ENCODE measurements at places on chromosomes 5 and 9.

GRCh38 chr9:98147582-98147981, 28.6 kb upstream of the TRIM14 start:
- no peak for DNase-seq

- no peak for DNase-seq
These were observed 670 bp downstream of the CCDC171 start for GRCh38 chr9:15553528-15553898.

- no peak for DNase-seq
These were observed 51.9 kb downstream of the DMRT2 start for GRCh38 chr9:1101846-1102641.

DNA sequence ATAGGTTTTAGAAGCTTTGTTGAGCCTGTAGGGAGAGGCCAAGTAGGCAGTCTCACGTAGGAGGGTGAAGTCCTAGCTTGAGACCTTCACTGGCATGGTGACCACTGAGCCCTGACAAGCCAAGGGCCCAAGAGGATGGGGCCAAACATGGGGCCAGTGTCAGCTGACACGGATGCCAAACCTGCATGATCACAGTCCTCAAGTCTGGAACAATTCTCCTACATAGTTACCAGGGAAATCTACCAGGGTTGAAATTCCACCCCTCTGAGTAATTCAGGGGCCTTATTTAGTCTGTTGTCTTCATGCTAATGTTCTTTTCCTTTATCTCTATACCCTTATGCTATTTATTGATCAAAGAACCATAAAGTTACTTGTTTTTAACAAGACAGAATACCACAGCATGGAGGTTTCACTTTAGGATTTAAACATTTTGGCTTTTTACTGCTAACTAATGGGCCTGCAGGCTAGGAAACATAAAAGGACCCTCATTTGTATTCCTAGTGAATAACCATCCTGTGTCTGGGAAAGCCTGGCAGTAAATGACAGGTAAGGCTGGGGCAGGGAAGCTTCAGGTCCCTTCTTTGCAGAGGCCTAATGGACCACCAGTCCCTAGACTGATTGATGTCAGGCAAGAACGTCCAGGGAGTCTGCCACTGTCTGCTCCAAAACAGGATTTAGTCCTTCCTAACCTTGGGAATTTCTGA, 140.8 kb downstream of the FGF1 start:
- DNase-seq, result no peak

DNA sequence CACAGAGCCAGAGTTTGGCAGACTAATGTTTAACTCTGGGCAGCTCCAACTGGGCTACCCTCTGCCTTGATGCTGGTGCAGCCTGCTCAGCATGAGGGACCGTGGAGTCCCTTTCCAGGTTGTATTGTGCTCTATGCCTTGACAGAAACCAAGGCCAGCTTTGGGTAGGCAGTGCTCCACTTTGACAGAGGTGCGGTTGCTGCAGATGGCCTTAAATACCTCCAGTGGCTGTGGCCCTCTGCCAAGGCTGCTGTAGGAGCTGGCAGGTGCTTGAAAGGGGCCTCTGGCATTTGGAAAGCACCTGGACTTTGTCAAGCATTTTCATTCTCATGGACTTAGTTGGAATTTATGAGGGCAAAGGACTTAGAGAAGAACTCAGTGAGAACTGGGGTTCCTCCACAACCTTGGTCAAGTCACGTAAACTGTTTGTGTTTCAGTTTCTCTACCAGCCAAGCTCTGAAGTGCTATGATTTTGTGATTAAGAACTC, 249.7 kb upstream of the ZNF462 start:
- DNase-seq, result no peak

- DNase-seq, result no peak
These were observed 17.3 kb upstream of the SMAD5 start for GRCh38 chr5:136115183-136115865.

- no peak for DNase-seq
These were observed 13.6 kb downstream of the ZBTB43 start for GRCh38 chr9:126818482-126818881.

DNA sequence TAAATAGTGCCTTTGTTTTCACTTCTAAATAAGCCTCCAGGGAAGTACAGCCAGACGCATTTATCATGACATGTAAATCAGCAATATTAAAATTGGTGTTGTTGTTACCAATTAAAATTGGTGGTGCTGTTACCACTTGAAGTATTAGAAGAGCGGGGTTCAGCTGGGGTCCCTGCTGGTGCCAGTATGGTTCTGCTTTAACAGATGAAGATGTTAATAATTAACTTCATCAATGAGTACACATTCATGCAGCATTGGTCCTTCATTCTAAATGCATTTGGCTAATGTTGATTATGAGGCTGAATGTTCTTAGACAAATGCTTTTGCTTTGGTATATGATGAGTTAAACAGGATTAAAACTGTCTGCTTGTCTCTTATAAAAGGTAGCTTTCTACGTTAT, 67.6 kb upstream of the TMC1 start:
- DNase-seq, result no peak

- DNase-seq, result no peak
These were observed 1.7 kb downstream of the PRKAA1 start for GRCh38 chr5:40796487-40796889.

- DNase-seq, result no peak
These were observed 221.1 kb downstream of the MAN2A1 start for GRCh38 chr5:109910874-109911273.

GRCh38 chr9:83472221-83472665, 66.0 kb downstream of the FRMD3 start:
- no peak for DNase-seq

GRCh38 chr9:1300941-1301340, 250.8 kb downstream of the DMRT2 start:
- DNase-seq, result no peak

DNA sequence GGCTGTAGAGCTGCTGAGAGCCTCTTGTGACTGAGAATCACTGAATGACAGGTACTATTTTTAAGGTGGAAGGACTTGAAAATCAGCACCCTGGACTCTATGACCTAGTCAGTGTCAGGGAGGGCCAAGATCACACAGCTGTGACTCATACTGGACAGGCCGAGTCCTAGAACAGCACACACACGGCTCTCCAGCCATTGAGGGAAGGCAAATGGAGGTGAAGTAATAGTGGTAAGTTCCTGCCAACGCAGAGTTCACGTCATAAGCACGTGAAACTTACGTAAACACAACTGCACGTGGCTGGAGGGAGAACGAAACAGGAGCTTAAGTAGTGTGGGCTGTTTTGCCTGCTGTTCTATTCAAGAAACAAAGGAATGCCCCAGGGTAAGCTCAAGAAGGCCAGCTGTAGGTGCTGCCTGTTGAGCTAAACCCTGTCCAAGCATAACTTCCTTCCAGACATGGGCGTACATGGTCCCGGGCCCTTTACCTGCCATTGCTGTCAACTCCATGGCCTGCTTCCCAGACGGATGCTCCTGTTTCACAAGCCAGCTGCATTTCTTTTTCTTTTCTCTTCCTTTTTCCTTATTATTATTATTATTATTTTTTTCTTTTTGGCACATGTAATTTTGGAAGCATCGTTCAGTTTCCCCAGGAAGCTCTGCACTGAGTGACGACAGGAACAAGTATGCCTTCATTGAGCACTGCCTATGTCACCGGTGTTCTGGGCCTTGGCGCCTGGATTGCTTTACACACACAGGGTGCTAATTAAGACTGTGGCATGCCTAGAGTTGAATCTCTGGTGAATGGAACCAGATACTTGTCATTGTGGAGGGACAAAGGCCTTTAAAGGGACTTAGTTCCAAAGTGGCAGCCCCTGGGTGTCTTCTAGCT, 10.2 kb upstream of the LCP2 start:
- no peak for DNase-seq

DNA sequence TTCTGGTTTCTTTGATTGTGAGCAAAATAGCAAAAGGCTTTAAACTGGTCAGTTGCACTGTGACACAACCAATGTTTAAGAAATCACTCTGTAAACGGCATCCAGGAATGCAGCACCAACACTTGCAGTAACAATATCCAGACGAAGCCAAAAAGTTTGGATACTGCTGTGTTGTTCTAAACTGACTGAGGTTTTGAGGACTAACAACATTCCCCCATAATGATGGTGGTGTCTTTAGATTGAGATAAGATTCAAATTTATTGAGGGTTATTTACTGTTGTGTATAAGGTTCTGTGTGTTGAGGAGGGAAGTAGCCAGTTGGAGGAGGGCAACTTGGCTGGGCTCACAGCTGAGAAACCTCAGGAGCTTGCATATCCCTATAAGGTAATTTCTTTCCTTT, 353.6 kb downstream of the BNC2 start:
- DNase-seq, result no peak

GRCh38 chr5:118043531-118043930, 944.8 kb downstream of the DTWD2 start:
- DNase-seq, result no peak
